ENCODE measurements at places on chromosomes 16 and 17. TPM values are rescaled to one million over a fixed set of nuclear protein-coding genes. Genes with fewer than 3 reads are reported as not detected.

Gene RNF222
- not detected for polyA plus RNA-seq

Gene TMEM235
- not detected for polyA plus RNA-seq

Gene RSAD1
- polyA plus RNA-seq = 18.1 TPM

Gene ZG16
- polyA plus RNA-seq = 19.3 TPM

DNA sequence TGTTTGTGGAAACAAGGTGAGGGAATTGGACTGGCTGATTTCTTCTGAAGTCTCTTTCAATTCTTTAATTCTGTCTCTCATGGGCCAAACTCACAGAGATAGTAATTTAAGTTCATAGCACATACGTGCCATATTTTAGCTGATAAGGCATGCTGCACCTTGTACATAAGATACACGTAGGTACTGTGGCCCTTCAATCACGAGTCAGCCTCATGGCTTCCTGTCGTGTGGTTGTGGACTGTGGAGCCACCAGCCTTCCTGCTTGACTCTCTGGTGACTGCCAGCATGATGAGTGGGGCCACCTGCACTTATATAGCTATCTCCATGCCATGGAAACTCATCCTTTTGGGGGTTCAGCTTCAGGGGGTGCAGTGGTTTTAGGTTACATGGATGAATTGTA lies 25.1 kb downstream of the KSR1 start:
- peak; percentile 80 for DNase-seq

DNA sequence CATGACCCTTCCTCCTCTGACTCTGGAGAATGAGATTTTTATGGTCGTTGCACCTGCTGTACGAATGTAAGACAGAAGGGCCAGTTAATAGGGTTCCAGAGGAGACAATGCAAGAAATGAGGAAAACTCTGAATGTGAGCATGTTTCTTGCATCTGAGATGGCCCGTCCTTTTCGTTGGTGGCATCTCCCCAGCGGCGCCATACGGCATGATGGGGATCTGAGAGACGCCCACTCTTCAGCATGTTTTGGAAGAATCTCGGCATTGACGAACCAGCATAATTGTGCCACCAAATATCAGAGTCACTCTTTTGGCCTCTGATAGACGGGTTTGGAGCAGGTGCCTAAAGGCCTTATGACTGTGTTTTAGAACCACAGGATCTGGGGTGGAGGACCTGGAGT lies 126.5 kb upstream of the RCVRN start:
- no peak for DNase-seq

- DNase-seq = no peak
Measured at GRCh38 chr17:46154151-46154816, 38.9 kb downstream of the KANSL1 start.

DNA sequence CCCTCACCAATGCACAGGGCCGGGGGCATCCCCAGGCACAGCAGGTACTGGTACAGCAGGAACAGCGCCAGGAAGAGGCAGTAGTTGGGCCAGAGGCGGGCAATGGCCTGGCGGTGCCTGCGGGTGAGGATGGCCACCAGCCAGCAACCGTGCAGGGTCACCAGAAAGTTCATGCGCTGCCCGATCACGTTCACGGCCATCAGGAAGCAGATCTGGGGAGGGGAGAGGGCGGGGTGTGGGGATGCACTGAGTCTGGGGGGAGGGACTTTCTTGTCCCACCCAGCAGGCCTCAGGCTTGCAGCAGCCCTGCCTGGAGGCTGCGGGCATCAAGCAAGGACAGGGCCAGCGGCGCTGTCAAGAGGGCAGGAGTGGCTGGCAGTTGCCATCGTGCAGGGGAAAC lies 25.4 kb downstream of the CTU2 start:
- DNase-seq = no peak

DNA sequence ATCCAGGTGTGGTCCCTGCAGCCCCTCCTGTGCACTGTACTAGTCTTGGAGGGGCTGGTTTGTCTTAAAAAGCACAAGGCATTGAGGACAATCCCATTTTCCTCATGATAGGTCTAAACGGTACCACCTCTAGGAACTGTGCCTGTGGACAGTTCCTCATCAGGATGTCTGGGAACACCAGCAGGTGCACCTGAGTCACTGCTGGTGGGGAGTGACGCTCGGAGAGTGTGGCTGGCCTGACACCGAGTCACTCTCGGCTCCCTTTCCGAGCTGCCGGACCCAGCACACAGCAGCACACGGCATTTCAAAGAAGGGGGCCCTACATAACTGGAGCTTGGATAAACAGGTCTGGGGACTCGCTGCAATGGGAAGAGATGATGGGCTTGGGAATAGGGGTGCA lies 25.6 kb downstream of the LRRC75A start:
- DNase-seq = peak; percentile 83

DNA sequence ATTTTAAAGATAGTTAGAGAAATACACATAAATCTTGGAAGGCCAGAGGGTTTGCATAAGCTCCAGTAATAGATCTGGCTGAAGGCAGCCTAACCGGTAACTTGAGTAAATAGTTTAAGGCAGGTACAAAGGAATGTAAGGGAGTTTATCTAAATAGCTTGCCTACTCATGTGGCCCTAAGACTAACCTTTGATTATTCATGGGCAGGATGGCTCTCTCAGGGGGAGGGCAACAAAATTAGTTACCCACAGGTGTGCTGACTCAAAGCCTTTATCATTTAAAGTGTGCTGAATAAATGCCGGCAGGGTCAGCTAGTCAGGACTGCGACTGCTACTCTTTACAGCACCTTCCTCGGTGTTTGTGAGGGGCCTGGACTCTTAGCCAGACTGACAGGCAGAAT lies 761.3 kb upstream of the KIF2B start:
- DNase-seq = no peak

- DNase-seq = no peak
Measured at GRCh38 chr17:81994593-81995462, 17.4 kb downstream of the ASPSCR1 start.

- DNase-seq = no peak
Measured at GRCh38 chr17:77117415-77117814, 23.4 kb upstream of the SEC14L1 start.

DNA sequence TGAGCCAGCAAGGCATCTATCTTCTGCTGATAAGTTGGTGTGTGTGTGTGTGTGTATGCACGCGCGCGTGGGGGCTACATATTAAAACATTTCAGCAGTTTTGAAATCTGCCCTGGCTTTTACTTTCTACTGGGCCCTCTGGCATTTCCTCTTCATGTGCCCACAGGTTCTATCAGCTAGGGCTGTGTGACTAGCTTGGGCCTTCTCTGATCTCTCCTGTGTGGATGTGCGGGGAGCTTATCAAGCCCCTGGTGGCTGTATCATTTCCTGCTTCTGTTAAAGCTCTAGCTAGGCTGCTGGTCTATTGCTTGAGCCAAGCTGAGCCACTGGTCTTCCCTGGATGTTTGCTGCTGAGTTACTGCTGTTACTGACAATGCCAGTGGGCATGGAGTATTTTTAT lies 132.5 kb downstream of the AATF start:
- no peak for DNase-seq
